ENCODE measurements at places on chromosomes 12 and 14.

- DNase-seq = no peak
Measured at GRCh38 chr12:3596703-3597415, 105.9 kb downstream of the PRMT8 start.

DNA sequence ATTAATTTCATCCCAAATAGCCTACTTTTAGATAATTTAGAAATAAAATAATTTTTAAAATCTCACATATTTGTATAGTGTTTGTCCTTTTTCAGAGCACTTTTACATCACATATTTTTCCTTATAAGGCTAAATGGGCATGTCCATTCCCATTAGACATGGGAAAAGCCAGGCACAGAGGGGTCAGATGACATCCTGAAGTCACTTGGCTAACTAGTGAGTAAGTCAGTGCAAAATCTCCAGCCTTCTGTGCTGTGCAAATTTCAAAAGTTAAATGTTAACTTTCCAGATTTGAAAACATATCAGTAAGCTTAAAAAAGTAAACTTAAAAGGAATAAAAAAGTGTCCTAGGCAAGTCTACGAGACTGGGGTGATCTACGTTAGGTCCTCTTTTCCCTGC, 117.4 kb downstream of the EMP1 start:
- no peak for DNase-seq

DNA sequence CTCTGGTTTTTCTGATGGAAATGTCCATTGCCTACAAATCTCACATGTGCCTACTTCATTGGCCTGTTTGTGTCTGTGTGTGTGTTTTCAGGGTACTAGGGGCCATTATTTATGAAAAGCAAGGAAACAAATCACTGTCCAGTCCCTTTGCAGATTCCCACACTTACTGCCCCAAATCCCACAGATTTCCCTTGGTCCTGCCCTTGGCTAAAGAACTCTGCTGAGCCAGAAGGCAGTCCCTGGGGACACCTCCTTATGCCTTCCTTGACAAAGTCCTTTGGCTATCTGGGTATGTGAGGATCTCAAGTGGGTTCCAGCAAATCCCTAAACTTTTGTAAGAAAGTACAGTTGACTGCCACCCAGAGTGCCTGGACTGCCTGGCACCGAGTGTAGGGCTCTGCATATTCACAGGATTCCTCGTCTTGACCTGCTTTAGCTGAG, 388.1 kb downstream of the BCAT1 start:
- DNase-seq = no peak

GRCh38 chr12:76266797-76267196, 81.4 kb downstream of the BBS10 start:
- no peak for DNase-seq

Data from GM06990 (cell line).